ENCODE measurements at places on chromosomes 2 and 18. TPM values are rescaled to one million over a fixed set of nuclear protein-coding genes. Genes with fewer than 3 reads are reported as not detected.

Gene CMPK2
- total RNA-seq: 4.0 TPM

Gene ERBB4
- total RNA-seq: 1.6 TPM

Gene ATP8B1
- total RNA-seq: 45.1 TPM

Gene QPCT
- 3.7 TPM for total RNA-seq

Gene ARL4C
- total RNA-seq: 23.5 TPM

Gene TM4SF20
- not detected for total RNA-seq

Gene KCNG3
- total RNA-seq: not detected

Gene ANKRD30BL
- not detected for total RNA-seq

Gene TUBB8B
- not detected for total RNA-seq

Gene SMPD4
- 50.1 TPM for total RNA-seq

Gene C2orf76
- total RNA-seq: 13.0 TPM

Gene ANKRD44
- total RNA-seq: 18.0 TPM

Gene SDC1
- total RNA-seq: 51.8 TPM

Gene ASB18
- total RNA-seq: not detected

Gene MALL
- total RNA-seq: 19.6 TPM

Gene SIX3
- total RNA-seq: not detected

Gene ARHGEF33
- total RNA-seq: 1.6 TPM

Gene ANO7
- 0.98 TPM for total RNA-seq

Gene HOXD4
- total RNA-seq: 5.6 TPM

Gene PLEK
- 20.5 TPM for total RNA-seq

Gene ELOA2
- total RNA-seq: not detected

Gene MYOM1
- 5.9 TPM for total RNA-seq

Gene ZNF385B
- total RNA-seq: 8.8 TPM

Gene FAHD2B
- total RNA-seq: 14.0 TPM

Gene MOB1A
- 87.8 TPM for total RNA-seq

Gene GPR55
- total RNA-seq: 0.44 TPM

Gene PPP1R1C
- total RNA-seq: 0.59 TPM

Gene CRYGC
- total RNA-seq: not detected

Gene NETO1
- total RNA-seq: not detected

Gene TRPM8
- total RNA-seq: not detected

Gene ICOS
- 0.59 TPM for total RNA-seq

Gene PPP4R1
- total RNA-seq: 93.4 TPM

Gene GPAT2
- total RNA-seq: 11.7 TPM

Gene FLACC1
- 1.6 TPM for total RNA-seq

Gene FARP2
- total RNA-seq: 43.3 TPM

Gene HNRNPLL
- total RNA-seq: 48.3 TPM

Gene PRKAG3
- total RNA-seq: not detected

Gene SLC30A3
- total RNA-seq: not detected

Gene LYG1
- total RNA-seq: 4.3 TPM

All from breast epithelium (tissue), 4 donors.